ENCODE measurements at places on chromosomes 11 and 22.
A peak's percentile ranks its signal among the peaks of the same experiment; 100 is the strongest.

GRCh38 chr22:46085828-46086576 is 64.3 kb upstream of the PPARA start:
- DNase-seq, result no peak

- DNase-seq, result peak; percentile 10
Measured at GRCh38 chr11:73184953-73185671, 33.0 kb upstream of the P2RY2 start.

DNA sequence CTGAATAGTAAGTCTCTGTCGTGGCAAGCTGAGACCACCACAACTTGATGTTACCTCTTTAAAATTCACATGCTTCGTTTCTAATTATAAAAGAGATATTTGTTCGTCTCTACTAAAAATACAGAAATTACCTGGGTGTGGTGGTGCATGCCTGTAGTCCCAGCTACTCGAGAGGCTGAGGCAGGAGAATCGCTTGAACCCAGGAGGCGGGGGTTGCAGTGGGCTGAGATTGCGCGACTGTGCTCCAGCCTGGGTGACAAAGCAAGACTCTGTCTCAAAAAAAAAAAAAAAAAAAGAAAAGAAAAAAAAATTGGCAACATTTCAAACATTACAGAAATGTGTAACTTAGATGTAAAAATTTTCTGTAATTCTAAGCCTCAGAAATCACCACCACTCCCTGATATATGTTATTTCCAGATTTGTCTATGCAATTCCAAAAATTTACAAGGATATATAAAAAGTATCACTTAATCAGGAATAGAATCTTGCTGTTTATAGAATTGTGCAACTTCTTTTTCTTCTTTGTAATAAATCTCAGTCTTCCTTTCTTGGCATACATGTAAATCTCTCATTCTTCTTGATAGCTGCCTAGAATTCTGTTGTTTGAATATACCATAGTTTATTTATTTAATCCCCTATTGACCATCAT is 37.3 kb downstream of the C11orf96 start:
- DNase-seq, result no peak

DNA sequence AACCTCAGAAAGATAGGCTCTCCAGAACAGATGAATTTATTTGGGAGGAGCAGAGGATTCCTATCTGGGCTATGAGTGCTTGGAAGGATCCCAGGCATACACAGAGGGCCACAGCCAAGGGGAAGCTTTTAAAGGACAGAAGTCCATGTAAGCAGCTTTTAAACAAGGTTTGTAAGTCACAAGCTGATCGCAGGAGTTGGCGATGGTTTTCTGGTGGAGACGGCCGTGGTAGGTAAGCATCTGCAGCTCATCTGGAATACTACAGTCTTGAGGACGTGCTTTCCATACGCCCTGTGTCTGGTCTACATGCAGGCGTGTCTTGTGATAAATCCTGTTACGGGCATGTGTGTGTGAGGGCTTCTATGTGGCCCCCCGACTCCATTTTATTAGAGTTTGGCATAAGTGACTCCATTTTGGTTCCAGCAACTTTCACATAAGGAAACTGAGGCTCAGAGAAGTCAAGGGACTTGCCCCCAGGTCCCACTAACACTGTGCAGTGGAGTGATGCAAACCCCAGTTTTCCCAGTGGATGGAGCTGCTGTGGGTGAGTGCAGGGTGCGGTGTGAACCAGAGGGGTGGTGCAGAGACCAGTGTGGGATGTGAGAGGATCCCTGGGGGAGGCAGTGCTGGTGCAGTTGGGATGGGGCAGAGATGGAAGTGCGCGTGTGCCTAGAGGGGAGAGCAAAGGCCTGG is 11.8 kb upstream of the ACY3 start:
- DNase-seq, result no peak

DNA sequence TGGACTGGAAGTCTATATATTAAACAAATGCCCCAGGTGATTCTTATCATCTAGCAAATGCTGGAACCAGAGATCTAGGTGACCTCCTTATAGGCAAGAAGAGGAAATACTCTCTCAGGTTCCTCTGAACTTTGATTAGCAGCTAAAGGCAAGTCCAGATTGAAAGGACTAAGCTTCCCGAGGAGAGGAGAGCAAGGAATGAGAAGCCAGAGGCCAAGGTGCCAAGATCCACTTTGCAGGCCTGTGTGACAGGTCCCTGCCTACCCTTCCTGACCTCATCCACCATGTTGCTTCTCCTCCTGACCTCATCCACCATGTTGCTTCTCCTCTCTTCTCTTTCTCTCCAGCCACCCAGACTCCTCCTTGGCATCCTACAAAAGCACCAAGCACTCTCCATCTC is 173.2 kb downstream of the LARGE1 start:
- DNase-seq, result no peak

- peak; percentile 16 for DNase-seq
Measured at GRCh38 chr11:75328426-75329277, 22.8 kb downstream of the ARRB1 start.

- DNase-seq, result no peak
Measured at GRCh38 chr11:86056351-86056854, 12.5 kb downstream of the PICALM start.

DNA sequence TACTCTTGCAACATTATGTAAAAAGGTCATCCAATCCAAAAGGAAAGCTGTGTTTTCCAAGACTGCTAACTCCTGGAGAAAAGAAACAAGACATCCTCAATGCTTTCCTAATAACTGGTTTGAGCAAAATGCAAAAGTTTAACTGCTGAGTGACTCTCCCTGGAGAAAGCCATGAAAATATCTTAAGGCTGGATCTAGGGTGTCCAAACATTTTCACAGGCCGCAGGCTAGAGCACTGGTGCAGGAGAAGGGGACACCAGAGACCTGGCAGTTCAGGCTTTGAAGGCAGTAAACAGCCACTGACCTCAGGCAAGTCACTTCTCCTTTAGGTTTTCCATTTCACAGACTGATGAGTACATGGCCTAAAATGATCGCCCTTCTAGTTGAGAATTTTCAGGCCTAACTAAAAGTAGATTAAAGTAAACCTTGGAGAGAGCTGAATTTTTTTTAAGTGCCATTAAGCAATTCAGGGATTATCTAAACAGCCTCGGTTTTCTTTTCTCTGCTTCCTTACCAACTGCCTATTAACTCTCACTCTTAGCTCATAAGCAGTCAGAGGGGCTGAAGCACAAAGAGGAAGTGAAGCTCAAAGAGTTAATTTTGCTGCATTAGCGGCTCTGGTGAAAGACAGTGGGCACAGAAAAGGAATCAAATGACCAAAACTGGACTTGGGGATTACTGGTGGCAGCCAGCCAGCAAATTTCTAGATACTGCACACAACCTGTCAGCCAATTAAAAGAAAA is 2.3 kb downstream of the CHKA start:
- no peak for DNase-seq

GRCh38 chr11:118213201-118213600 is 11.6 kb downstream of the JAML start:
- no peak for DNase-seq

GRCh38 chr22:43733138-43733537 is 79.0 kb downstream of the EFCAB6 start:
- DNase-seq, result no peak

GRCh38 chr11:65236194-65237059 is 25.3 kb upstream of the POLA2 start:
- no peak for DNase-seq

DNA sequence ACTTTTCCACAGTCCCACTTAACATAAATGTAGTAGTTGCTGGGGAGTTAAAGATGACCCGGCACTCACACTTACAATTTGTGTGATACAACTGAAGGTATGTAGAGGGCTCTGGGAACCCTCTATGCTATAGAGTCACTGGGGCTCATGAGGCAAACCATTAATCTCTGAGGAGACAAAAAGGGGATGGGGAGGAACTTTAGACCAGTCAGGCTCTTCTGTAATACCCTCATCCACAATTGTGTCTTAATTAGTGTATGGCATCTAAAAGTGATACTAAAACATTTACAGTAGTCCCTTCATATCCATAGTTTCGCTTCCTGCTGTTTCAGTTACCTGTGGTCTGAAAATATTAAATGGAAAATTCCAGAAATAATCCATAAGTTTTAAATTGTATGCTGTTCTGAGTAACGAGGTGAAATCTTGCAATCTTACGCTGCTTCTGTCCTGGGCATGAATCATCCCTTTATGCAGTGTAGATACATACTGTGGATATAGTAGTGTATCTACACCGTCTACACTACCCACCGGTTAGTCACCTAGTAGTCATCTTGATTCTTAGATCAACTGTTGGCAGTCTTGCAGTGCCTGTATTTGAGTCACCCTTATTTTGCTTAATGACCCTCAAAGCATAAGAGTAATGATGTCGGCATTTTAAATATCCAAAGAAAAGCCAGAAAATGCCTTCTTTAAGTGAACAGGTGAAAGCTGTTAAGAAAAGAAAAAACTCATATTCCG is 12.2 kb downstream of the CBL start:
- DNase-seq, result no peak

- no peak for DNase-seq
Measured at GRCh38 chr11:45149483-45150056, 3.1 kb downstream of the PRDM11 start.

- DNase-seq, result no peak
Measured at GRCh38 chr11:66268952-66269905, 790 bp downstream of the RAB1B start.

- DNase-seq, result no peak
Measured at GRCh38 chr22:50308597-50308935, 1.1 kb upstream of the PLXNB2 start.

Data from activated T-helper 1 cell treated with anti-CD3 and anti-CD28 coated beads, Interleukin-2, amount 50 U/mL, for 16 hours (primary cell).